ENCODE measurements at places on chromosomes 16 and 17.

GRCh38 chr17:59825533-59826322, 67.0 kb downstream of the TUBD1 start:
- DNase-seq: no peak

- no peak for DNase-seq
These were observed 82.4 kb downstream of the WNT3 start for GRCh38 chr17:46736100-46736499.

DNA sequence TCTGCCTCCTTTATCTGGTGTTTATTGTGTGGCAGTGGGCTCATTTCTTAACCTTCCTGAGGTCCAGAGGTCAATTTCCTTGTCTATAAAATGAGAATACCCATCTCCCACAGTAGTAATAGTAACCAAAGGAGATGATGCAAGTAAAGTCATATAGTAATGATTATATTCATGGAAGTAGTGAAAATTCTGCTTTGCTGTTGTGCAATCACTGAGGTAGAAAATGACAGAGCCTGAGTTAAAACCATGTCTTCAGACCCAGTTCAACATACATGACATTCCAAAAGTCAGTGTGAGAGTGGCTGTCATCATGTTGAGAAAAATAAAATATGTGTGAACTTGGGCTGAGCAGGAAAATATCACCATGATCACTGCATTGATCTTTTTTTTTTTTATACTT, 864 bp upstream of the UMOD start:
- DNase-seq: no peak

DNA sequence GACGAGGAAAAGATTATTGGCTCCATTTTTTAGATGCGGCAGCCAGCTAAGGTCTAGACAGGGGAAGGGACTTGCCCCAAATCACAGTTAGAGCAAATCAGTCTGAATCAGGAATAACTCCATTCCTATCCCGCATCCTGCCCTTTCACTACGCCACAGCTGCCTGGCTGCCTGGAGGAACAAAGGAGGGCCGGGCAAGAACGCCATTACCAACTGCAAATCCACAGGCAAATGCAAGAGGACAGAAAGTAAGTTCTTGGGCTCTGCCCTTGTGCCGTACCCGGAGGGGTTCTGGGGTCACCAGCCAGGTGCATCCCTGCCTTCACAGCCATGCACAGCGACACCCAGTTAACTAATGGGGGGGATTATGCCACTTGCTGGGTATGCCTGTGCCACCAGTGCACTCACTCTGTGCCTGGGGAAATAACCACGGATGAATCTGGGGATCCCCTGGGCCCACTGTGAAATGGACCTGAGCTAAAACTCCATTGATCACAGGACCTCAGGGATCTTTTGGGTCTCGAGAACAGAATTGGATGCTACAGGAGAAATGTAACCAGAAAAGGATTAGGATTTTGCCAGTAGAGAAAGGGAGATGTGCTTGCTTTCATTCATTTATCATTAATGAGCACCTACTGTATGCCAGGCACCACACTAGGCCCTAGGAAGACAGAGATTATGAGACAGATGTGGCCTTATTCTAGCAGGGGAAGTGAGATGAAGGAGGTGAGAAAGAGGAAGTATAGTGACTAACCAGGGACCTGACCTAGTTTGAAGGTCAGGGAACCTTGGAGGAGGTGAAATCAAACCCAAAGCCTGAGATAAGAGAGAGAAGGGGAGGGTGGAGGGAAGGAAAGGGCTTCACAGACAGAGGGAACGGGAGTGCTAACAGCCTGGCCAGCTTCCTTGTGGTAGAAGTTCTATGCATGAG, 17.7 kb downstream of the BCL7C start:
- no peak for DNase-seq

GRCh38 chr17:68155692-68156091, 92.2 kb upstream of the AMZ2 start:
- no peak for DNase-seq

DNA sequence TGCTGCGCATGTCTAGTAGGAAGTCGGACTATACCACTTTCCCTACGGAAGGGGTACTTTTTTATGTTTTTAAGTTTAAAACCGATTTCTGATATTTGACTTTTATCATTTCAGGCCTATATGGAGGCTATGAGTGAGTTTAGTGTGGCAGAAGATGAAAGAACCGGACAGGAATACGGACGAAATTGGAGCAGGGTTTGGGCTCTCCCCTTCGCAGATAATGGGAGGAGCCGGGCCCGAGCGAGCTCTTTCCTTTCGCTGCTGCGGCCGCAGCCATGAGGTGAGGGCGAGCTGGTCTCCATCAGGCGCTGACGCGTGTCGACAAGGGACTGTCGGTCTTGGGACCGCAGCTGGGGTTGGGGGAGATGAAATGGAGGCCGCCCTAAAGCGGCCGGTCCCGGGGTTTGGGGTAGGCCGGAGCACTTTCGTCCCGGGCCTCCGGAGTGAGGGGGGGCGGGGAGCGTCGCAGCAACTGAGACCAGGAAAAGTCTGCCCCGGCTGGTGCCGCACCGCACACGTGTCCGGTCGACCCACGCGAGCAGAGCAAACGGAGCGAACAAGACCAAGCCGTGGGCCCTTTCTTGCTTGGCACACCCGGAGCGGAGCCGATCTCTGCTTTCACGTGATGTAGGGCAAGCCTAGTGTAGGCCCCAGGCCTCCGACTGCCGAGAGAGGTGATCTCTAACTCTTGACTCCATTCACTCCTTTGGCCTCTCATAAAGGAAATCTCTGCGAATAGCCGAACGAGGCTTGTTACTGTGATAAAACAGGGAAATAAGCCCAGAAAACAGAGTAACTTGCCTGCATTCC, at the start of gene RPL19:
RPL19 (plus strand) TSS at position 214 of the 810 bp plus-strand sequence; CDS start at position 276, 62 bp downstream.
- DNase-seq: peak; percentile 70

DNA sequence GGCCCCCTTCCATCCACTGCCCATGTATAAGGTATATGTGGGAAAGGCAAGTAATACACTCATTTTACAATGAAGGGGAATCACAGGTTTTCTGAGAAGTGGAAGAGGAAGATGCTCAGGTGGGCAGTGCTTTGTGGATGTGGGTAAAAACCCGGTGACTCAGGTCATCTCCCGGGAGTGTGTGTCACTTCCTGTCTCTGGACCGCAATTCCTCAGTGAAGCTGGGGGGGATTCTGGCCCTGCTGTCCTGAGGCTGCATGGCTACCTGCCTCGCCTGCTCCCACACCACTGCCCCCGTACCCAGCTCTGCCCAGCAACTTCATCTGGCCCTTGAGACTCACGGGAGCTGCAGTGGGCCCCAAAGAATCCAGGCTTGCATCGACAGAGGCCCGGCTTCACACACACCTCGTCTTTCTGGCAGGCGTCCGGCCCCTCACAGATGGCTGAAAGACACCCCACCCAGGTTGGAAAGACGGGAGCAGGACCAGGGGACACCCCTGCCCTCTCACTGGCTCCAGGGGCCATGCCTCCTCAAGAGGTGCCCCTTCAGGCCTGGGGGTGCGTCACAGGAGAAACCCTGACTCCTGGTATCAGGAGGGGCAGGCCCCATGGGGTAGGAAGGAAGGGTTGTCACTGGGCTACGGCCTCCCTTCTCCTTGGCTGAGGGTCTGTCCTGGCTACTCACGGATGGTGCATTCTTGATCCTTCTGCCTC, 882 bp downstream of the SCARF1 start:
- no peak for DNase-seq

DNA sequence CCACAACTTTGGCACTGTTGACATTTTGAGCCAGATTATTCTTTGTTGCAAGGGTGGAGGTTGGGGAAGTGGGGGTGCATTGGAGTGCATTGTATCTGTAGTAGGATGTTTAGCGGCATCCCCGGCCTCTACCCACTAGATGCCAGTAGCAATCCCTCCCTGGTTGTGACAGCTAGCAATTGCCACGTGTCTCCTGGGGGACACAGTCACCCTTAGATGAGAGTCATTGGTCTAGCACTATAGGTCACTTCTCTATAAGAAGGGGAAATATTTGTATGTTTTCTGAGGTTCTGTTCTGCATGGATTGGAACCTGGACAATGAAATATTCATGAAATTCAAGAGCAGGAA, 32.4 kb downstream of the MSI2 start:
- no peak for DNase-seq

- DNase-seq: no peak
These were observed 180.1 kb downstream of the SPECC1 start for GRCh38 chr17:20189302-20189701.
